GM13976 (cell line): ENCODE measurements at places on chromosomes 13 and 19.

- DNase-seq, result no peak
These were observed 15.2 kb downstream of the F10 start for GRCh38 chr13:113137691-113138298.

DNA sequence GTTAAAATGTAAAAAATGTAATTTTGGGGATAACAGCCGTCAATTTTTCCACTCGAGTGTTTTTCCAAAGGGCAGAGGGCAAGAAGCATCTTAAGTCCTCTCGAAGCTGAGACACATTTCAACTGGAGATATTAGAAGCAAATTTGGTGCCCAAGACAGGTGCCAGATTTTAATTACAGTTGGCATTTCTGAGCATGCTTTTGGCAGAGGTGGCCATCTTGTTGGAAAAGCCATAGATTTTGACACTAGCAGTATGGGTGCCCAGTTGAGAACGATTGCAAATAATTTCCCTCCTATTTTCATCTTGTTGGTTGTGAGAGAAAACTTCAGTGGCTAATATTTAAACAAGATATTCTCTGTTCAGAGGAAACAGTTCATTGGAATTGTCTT is 146.3 kb downstream of the TM9SF2 start:
- no peak for DNase-seq

- DNase-seq, result peak; percentile 72
These were observed 126.9 kb downstream of the SIPA1L3 start for GRCh38 chr19:38033658-38034491.

DNA sequence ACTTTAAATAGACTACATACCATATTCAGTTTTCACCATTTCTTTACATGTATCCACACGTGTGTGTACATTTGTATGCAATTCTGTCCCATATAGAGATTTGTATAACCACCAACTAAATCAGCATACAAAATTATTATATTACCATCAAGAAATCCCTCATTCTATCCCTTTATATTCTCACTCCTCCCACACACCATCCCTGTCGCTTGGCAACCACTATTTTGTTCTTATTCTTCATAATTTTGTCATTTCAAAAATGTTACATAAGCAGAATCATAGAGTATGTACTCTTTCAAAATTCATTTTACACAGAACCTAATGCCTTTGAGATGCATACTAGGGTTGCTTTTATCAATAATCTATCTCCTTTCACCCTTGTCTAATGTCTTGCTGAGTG is 740.5 kb downstream of the SLITRK5 start:
- DNase-seq, result no peak

- DNase-seq, result no peak
These were observed 2.1 kb downstream of the PLEKHF1 start for GRCh38 chr19:29667387-29667783.

DNA sequence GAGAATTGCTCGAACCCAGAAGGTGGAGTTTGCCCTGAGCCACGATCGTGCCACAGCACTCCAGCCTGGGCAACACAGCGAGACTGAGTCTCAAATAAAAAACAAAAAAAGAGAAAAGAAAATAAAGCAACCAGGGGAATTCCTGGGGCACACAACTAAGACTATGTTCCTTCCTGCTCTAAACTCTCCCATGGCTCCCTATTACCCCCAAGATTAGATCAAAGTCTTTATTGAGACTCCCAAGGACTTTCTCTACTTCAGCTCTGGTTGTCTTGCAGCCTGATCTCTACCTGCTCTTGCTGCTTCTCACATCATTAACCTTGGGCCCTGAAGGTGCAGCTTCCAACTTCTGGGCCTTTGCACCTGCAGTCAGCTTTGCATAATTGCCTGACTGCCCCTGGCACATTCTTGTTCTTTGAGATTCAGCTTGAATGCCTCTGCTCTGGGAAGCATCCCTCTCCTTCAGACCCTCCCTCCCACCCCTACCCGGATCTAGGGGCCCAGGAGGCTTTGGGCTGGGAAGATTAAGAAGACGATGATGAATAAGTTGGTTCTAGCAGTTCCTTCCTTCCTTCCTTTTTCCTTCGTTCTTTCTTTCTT is 16.8 kb upstream of the CERS4 start:
- DNase-seq, result no peak

- DNase-seq, result peak; percentile 75
These were observed at the start of gene WDR87 for GRCh38 chr19:37905946-37906868. Gene WDR87 (minus strand): TSS chr19:37906594. CDS start chr19:37898239, 8,355 bp downstream.

DNA sequence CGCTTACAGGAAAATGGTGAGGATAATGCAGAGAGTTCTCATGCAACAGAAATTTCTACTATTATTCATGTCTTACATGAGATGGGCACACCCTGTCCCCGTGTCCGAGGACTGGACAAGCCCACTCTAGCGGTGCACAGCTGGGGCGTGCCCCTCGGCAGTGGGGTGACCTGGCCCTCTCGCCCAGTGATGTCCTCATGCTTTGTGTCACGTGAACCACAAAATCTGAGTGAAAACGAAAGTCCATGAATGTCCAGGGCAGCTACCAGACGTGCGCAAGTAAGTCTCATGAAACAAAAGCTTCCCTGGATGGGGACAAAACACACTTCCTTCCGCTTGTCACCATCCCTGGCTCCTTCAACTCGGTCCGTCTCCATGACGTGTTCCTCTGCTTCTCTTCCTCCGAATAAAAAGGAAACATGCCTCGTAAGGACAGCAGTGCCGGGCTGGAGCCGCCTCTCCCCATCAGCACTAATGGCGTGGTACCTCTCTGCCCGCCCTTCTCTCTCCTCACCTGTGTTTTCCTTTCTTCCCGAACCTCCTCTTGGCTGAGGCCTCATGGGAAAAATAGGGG is 45.6 kb downstream of the ANKRD10 start:
- DNase-seq, result no peak

- no peak for DNase-seq
These were observed 10.3 kb downstream of the IER2 start for GRCh38 chr19:13160557-13160956.

DNA sequence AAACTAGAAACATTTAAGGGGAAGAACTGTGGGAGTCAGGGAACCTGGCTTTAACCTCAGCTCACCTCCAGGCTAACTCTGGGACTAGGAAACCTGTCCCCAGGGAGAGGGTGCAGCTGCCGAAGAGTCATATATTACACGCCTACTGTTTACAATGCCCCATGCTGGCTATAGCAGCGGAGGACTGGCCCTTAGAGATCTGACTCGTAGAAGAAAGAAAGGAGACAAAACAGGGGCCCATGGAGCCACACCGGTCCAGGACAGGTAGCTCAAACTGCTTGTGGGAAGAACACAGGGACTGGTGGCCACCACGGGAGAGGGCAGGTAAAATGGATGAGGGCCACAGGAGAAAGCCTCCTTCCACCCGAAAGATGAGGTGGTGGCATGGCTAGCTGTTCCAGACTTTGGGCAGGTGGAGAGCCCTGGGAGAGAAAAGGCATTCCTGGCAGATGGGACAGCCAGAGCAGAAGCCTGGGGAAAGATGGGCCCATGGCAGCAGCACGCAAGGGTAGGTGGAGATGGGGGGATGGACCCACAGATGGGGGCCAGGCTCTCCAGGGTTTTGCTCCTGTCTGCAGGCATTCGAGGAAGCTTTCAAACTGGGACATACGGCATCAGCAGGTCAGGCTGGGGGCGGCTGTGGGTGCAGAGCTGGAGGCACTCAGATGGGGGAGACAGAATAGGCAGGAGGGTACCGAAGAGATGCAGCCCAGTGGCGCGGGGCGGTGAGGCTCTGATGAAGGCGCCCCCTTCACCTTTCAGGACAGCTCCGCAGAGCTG is 69.5 kb downstream of the LATS2 start:
- DNase-seq, result no peak

- no peak for DNase-seq
These were observed 51.6 kb downstream of the TMEM255B start for GRCh38 chr13:113810640-113811039.

DNA sequence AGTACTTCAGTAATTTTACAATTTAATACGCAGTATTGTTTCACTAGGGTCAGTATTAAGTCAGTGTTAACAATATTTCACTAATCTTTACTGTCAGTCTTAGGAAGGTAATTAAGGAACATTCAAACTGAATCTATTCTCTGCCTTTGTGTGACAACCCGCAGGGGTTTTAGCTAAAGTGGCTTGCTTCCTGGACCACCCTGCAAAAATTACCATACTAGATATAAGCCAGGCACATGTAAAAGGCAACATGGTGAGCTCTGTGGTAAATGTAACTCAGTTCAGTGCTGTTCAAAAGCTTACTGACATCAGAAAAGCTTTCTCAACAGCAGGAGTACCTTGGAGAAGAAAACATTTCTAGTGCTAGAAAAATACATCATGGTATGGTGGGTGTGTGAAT is 116.7 kb downstream of the FREM2 start:
- no peak for DNase-seq

GRCh38 chr13:114076329-114077090 is 55.9 kb downstream of the RASA3 start:
- DNase-seq, result no peak

DNA sequence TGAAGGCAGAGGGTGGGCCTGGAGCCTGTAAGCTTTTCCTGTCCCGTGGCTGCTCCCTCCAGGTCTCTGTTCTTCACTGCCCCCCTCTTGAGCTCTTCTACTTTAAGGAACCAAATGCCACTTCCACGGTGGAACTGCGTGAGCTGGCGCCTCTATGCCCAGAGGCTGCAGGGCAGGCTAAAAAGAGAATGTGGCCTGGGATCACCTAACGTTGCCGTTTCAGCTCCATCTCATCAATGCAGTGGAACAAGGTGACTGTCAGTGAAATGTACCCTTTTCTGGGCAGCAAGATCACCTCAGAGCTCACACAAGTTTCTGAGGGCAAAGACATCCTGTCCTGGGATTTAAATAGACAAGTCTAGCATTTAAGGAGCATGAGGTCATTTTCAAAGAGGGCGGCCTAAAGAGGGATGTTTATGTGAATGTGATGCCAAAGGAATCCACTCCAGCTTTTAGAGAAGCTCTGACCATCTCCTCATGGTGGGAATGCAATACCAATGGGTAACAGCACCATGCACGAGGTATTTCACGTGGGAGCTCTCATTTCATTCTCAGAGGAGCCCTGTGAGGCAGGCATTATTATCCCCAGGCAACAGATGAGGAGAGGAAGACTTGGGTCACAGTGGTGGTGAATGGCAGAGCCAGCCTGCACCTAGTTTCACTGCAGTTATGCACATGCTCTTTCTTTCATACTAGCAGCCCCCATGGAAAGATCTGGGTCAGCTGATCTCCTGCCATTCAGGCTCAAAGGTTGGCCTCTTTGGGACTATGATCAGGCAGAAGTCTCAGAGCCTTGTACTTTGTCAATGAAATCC is 39.3 kb downstream of the RGCC start:
- DNase-seq, result no peak

DNA sequence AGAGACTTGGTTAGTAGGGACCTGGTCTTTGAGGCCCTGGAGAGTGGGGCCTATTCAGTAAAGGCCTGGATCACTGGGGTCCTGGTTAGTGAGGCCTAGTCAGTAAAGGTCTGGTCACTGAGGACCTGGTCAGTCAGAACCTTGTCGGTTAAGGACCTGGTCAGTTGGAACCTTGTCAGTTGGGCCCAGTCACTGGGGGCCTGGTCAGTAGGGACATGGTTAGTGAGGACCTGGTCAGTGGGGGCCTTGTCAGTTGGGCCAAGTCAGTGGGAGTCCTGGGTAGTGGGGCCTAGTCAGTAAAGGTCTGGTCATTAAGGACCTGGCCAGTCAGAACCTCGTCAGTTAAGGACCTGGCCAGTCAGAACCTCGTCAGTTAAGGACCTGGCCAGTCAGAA is 43.2 kb upstream of the TPM4 start:
- no peak for DNase-seq

DNA sequence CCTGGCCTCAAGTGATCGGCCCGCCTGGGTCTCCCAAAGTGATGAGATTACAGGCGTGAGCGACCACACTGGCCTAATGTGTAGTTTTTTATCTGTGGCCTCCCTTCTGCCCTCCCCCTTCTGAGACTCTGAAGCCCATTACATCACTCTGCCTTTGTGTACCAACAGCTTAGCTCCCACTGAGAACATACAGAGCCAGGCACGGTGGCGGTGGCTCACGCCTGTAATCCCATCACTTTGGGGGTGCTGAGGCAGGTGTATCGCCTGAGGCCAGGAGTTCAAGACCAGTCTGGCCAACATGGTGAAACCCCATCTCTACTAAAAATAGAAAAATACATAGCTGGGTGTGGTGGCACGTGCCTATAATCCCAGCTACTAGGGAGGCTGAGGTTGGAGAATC is 12.6 kb downstream of the NCR1 start:
- DNase-seq, result no peak

DNA sequence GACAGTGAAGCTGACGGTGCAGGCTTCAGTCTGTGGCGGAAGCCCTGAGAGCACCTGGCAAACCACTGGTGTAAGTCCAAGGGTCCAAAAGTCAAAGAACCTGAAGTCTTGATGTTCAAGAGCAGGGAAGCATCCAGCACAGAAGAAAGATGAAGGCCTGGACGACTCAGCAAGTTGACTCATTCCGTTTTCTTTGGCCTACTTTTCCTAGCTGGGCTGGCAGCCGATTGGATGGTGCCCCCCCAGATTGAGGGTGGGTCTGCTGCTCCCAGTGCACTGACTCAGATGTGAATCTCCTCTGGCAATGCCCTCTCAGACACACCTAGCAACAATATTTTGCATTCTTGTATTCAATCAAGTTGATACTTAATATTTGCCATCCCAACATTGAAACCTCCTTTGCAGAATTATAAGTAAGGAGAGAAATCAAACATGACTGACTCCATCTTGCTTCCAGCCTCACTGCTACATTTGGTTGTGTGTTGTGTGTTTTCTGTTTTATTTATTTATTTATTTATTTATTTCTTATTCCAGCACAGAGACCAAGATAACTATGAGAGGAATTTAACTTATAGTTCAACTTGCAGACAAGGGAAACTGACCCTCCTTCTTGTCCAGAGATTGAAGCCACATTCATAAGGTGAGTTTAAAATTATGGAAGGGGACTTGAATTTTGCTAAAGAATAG is 32.8 kb downstream of the IGFL2 start:
- DNase-seq, result no peak

DNA sequence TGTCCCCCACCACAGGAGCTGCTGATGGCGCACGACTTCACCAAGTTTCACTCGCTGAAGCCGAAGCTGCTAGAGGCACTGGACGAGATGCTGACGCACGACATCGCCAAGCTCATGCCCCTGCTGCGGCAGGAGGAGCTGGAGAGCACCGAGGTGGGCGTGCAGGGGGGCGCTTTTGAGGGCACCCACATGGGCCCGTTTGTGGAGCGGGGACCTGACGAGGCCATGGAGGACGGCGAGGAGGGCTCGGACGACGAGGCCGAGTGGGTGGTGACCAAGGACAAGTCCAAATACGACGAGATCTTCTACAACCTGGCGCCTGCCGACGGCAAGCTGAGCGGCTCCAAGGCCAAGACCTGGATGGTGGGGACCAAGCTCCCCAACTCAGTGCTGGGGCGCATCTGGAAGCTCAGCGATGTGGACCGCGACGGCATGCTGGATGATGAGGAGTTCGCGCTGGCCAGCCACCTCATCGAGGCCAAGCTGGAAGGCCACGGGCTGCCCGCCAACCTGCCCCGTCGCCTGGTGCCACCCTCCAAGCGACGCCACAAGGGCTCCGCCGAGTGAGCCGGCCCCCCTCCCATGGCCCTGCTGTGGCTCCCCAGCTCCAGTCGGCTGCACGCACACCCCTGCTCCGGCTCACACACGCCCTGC is 4.4 kb upstream of the NOP53 start:
- no peak for DNase-seq

GRCh38 chr19:5557691-5558090 is 10.1 kb downstream of the TINCR start:
- no peak for DNase-seq

- DNase-seq, result no peak
These were observed 14.4 kb downstream of the ATP4B start for GRCh38 chr13:113643593-113643992.

- no peak for DNase-seq
These were observed 187.8 kb downstream of the LHFPL6 start for GRCh38 chr13:39415008-39415802.

- no peak for DNase-seq
These were observed 11.2 kb upstream of the N4BP2L2 start for GRCh38 chr13:32549788-32550187.

GRCh38 chr19:4301590-4302242 is 473 bp downstream of the TMIGD2 start:
- no peak for DNase-seq
